Activated CD8-positive, alpha-beta memory T cell treated with anti-CD3 and anti-CD28 coated beads, Interleukin-2, amount 50 U/mL, for 4 hours (primary cell): ENCODE measurements at places on chromosomes 7 and 10.

DNA sequence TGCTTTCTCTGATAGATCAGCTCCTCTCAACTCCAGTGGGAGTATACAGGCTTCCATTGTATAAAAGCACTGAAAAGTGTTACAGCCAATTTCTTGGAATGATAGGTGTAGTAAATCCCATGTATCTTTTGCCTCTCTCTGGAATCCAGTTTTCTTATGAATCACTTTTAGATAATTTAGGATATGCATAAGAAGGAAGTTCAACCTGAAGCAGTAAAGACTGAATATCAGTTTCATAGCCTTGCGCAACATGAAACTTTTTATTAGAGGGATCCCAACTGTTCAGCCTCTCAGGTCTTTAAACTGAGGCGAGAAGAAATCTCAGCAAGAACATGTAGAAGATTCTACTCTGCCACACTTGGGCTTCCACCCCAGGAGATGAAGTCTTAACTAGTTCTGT is 280.0 kb downstream of the MALRD1 start:
- no peak for DNase-seq

- DNase-seq = no peak
Measured at GRCh38 chr10:3085785-3086567, 18.6 kb downstream of the PFKP start.

DNA sequence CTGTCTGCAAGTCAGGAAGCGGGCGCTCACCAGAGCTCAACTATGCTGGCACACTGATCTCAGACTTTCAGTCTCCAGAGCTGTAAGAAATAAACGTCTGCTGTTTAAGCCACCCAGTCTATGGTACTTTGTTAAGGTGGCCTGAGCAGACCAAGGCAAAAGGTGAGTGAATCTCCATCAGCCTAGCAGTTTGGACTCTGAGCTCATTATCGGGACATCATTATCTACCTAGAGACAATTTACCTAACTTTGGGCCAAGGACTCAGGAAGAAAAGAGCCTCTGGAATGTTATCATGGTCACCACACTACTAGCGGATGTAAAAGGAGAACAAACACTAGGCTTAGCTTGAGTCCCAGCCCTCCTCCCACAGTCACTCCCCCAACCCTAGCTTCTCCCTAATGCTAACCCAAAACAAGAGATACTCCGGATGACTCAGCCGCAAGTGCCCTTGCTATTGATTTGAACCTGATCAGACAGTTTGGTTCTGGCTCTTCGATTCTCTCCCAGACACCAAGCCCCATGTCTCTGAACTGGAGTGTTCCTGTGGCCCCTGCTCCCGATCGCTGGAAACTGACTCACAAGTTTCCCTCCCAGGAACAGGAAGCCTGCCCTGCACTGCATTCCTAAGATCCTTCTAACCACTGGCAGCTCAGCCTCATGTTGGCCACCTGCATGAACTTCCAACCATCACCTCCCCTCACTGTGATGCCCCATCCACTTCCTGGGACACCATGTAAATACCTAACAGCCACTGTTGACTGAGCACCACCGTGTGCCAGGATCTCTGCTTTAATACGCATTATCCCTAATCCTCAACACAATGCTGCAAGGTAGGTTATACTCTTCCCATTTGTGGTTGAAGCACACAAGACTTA is 34.5 kb downstream of the CREB3L2 start:
- DNase-seq = no peak

DNA sequence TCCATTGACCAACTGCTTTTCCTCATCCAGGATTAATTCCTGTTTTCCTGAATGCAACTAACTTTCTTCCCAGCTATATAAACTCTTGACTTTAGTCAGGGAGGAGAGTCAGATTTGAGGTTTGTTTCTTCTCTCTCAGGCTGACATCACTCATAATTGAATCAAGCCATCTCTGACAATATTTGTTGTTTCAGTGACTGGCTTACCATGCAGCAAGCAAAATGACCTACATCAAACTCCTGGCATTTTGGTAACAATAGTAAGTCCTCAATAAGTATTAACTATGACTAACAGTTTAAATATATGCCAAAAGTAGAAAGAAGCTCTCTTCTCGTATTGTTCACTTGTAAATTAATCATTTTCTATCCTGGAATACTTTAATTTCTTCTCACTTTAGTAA is 625.7 kb upstream of the KCND2 start:
- no peak for DNase-seq

DNA sequence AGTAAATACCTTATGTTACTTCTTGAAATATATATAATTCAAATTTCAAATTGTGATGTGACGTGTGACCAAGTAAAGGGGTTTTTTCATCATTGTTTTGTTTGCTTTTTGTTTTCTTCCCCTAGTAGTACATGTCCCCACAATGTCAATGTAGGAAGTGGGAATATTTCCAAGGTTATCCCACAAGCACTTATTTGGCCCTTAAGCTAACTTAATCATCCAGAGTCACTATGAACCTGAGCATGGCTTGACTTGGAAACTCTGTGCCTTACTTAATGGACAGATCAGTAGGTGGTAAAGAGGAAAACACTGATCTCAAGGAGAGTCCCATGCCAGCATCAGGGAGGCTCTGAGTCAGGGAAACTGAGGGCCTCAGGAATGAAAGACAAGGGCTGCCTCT is 569.3 kb upstream of the IGFBP3 start:
- DNase-seq = no peak

- no peak for DNase-seq
Measured at GRCh38 chr10:9895453-9895852, 1122.2 kb upstream of the CELF2 start.

- DNase-seq = no peak
Measured at GRCh38 chr7:158495216-158495615, 92.4 kb downstream of the PTPRN2 start.

- no peak for DNase-seq
Measured at GRCh38 chr10:34323192-34323591, 491.9 kb downstream of the PARD3 start.

DNA sequence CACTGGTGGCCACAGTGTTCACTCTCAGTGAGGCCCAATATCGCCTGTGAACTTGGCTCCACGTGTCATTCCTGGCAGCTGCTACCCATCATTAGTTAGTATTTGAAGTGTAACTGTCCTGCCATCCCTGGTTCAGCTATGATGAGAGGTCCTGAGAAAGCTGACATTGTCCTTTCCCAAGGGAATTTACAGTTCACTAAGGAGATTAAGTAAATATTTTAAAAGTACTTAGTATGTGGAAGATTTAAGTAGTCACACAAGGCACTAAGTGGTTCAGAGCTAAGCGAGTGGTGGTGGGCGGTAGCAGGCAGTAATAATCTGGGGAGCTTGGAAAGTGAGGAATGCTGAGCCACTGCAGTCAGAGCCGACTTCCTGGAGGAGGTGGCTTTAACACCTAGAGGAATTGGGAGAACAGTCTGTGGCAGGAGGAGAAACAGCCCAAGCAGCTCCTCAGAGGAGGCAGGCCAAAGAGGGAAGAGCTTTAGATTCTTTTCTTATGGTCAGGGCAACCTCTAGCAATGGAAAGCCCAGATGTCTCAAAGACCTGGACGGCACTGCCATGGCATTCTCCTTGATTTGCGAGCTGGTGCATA is 519.7 kb downstream of the LRMDA start:
- no peak for DNase-seq

GRCh38 chr10:29344073-29344820 is 55.4 kb downstream of the LYZL1 start:
- DNase-seq = no peak

GRCh38 chr7:100714725-100715124 is 5.5 kb upstream of the EPO start:
- DNase-seq = no peak

DNA sequence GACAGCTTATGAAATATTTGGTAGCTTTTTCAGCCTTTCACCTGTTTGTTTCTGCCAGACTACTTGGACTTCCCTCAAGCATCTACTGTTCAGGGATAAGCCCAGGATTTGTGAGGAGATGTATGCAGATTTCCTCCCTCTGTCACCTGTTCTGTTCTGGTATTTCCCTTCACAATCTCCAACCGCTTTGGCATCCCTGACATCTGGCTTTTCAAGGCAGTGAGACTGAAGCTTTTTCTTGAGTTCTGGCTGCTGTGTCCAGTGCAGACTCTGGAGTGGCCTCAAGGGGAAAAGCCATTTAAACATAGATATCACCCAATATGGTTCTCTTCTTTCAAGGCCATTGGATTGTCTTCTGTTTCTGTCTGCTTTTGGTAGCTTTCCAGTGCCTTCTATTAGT is 369.7 kb downstream of the LRMDA start:
- DNase-seq = no peak

- DNase-seq = no peak
Measured at GRCh38 chr10:123134343-123134914, 1.3 kb upstream of the HMX3 start.

GRCh38 chr7:142910481-142910880 is 23.1 kb downstream of the TRPV5 start:
- DNase-seq = no peak

DNA sequence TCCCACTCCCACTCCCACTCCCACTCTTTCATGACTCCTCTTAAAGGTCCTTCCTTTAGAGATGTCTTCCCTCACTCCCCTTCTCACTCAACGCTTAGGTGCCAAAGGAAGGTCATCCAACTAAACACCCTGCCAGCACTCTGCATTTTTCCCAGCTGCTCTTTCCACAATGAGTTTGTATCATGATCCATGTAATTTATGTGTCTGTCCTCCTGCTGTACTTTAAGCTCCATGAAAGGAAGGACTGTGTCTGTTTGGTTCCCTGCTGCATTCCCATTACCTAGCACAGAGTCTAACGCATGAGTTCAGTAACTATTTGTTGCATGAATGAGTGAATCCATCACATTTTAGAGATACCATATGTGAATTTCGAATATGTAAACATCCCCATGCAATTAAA is 252.7 kb downstream of the KIF20B start:
- DNase-seq = no peak

- no peak for DNase-seq
Measured at GRCh38 chr10:125027871-125028869, 86.2 kb downstream of the ZRANB1 start.

DNA sequence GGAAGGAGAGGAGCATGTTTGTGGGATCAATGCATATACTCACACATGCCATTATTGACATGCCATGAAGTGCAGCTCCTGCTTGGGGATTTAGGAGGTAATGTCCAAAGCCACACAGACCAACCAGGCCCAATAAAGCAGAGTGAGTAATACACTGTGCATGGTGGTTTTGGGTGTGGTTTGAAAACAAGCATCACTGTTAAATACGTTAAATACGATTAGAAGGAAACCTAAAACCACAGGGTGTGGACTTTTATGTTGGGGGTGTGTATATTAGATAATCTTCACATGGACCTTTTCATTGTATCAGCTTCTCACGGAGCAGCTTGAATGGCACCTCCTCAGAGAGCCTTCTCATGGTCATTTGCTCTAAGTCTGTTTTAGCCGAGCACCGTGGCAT is 10.4 kb upstream of the EIF3A start:
- DNase-seq = no peak

DNA sequence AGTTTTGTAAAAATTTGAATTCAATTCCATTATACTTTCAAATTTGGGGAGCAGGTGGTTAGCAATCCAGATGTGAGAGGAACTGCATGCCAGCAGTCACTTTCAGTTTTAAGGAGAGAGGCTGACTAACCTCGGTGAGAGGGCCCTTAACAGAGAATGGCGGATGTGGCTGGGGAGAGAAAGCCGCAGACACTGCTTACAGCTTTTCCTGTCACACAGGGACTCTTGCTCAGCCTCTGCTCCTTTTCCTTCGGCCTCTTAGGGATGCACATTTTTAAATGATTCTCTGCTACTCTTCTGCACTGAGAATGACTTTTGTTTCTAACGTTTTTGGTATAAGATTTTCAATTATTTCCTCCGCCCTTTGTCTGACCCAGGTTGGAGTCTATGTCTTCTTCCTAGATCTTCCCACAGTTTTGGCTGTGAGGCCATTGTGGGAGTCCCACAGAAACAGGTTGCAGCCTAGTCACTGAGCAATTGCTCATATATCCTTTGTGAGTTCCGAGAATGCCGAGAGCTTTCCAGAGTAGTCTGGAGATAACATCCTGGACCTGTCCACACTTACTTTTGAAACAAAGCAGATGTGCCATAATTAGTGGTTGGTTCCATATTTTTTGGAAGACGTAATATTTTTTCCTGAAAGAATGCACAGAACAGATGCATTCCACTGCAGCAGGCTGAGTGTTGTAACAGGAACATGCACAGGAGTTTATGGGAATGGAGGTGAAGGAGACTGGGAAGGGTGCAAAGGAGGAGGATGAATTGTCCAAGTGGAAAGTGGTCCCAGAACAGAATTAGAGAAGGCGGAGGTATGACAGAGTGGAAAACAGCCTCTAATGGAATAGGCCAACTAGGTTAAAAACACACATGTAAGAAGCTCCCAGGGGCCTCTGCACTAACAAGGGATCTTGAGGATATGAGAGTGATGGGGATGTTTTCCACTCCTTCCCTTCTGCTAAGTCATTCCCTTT is 168.0 kb upstream of the ZNF32 start:
- peak; percentile 63 for DNase-seq

- DNase-seq = no peak
Measured at GRCh38 chr10:43689007-43689491, 40.4 kb upstream of the ZNF32 start.

- no peak for DNase-seq
Measured at GRCh38 chr7:55641273-55641691, 69.0 kb upstream of the VOPP1 start.

DNA sequence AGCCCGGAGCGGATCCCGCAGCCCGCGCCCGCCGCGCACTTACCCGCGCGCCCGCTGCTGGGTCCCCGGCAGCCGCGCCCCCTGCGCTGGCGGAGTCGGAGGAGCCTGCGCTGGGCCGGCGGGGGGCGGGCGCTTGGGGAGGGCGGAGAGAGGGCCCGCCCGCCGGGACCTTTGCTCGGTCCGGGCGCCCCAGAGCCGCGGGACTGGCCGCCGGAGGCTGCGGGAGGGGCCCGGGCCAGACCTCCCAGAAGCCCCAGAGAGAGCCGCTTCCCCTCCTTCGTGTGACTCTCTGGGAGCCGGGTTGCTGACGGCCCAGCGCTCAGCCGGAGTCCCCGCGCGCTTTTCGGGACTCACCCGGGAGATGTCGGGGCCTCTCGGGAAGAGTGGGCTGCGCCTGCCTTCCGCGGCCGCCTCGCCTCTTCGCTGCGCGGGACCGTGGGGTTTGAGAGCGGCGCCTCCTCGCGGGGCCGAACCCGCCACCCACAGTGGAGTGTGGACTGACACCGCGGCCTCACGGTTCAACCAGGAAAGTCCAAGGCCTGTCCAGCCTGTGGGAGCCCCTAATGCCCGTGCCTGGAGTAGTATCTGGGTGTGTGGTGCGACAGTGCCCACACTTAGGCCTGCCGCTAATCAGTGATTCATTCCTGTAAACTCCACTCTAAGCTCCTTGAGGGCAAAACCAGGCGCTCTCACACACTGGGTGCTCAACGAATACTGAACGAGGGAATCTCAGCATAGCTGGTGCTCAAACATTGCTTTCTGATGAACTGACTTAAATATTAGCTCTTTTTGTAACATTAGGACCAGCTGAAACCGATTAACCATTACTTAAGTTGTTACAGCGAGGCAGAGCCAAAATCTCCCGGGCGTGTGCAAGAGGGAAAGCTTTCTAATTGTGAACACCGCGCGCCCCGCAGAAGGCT is at the start of gene GSDME:
Gene GSDME (minus strand): TSS at position 112 of the 923 bp plus-strand sequence. CDS start 7,690 bp downstream, outside the sequence.
- peak; percentile 34 for DNase-seq
